ENCODE measurements at places on chromosomes 6 and 20. TPM values are rescaled to one million over a fixed set of nuclear protein-coding genes. Genes with fewer than 3 reads are reported as not detected.

- DNase-seq = no peak
- H3K4me1 ChIP-seq = no peaks in the 10 kb centered on the region
- H3K27ac ChIP-seq = no peak overlapping the region
- H3K36me3 ChIP-seq = no peaks in the 10 kb centered on the region
- no peak overlapping the region for H3K4me3 ChIP-seq
Observed at GRCh38 chr6:152463164-152463563, 174.0 kb downstream of the SYNE1 start.

GRCh38 chr6:106101466-106101865 is 15.3 kb downstream of the PRDM1 start:
- H3K27ac ChIP-seq = no peak overlapping the region
- H3K27me3 ChIP-seq = no peaks in the 10 kb centered on the region
- DNase-seq = no peak
- H3K4me1 ChIP-seq = peaks cover 33% of the 10 kb centered on the region
- no peaks in the 10 kb centered on the region for H3K36me3 ChIP-seq

DNA sequence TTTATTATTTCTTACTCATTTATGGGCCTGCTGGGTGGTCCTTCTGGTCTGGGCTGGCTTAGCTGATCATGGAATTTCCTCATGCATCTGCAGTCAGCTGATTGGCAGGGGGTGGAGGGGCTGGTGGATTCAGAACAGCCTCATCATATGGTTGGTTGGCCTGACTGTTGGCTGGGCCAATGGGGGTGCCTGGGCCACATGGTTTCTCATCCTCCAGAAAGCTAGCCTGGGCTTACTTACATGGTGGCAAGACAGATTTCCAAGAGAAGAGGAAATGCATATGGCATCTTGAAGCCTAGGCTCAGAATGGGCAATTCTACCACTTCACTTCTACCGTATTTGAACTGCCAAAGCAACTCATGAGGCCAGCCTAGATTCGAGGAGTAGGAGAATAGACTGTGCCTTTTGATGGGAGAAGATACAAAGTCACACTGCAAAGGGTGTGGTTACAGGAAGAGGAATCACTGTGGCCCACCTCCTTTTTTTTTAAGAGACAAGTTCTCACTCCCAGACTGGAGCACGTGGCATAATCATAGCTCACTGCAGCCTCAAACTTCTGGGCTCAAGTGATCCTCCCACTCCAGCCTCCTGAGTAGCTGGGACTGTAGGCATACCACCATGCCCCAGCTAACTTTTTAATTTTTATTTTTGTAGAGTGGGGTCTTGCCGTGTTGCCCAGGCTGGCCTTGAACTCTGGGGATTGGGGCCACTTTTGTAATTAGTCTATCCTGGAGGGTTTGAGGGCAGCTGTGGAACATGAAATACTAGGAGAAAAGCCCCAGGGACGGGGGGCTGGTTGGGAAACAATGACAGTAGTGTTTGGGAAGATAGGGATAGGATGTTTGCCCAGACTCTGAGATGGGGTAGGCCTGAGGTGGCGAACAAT is 47.6 kb upstream of the RNF24 start:
- peaks cover 23% of the 10 kb centered on the region for H3K4me1 ChIP-seq
- H3K27me3 ChIP-seq = no peaks in the 10 kb centered on the region
- H3K4me3 ChIP-seq = no peak overlapping the region
- DNase-seq = peak; percentile 27
- no peak overlapping the region for H3K27ac ChIP-seq

- H3K36me3 ChIP-seq = peaks cover 13% of the 10 kb centered on the region
- no peak overlapping the region for H3K4me3 ChIP-seq
- H3K27ac ChIP-seq = peak overlapping the region; percentile 76
Observed at GRCh38 chr20:34713194-34713943, 9.2 kb downstream of the TP53INP2 start.

GRCh38 chr6:116010386-116010785 is 50.3 kb downstream of the FRK start:
- H3K36me3 ChIP-seq = no peaks in the 10 kb centered on the region
- H3K27ac ChIP-seq = no peak overlapping the region
- DNase-seq = no peak
- no peak overlapping the region for H3K4me3 ChIP-seq
- no peaks in the 10 kb centered on the region for H3K4me1 ChIP-seq

GRCh38 chr6:56386717-56387116 is 139.3 kb upstream of the COL21A1 start:
- H3K4me1 ChIP-seq = no peaks in the 10 kb centered on the region
- H3K36me3 ChIP-seq = no peaks in the 10 kb centered on the region
- H3K27me3 ChIP-seq = no peaks in the 10 kb centered on the region
- no peak for DNase-seq
- no peak overlapping the region for H3K4me3 ChIP-seq
- no peak overlapping the region for H3K27ac ChIP-seq

DNA sequence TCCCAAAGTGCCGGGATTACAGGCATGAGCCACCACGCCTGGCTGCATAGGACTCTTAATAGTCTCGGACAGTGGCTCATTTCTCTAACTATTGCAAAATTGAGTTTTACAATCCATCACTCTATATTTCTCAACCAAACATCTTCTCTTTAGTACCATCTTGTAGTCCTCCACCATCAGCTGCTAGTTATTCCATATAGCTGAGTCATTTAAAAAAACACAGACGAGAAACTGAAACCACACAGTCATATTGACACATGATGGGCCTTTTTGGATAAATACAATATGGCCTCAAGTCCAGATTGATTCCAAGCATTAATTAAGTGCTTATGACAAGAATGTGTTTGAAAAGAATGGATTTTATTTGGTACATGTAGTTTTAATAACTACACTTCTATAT is 599.1 kb downstream of the MEI4 start:
- H3K4me1 ChIP-seq = no peaks in the 10 kb centered on the region
- H3K27me3 ChIP-seq = no peaks in the 10 kb centered on the region
- H3K4me3 ChIP-seq = no peak overlapping the region

DNA sequence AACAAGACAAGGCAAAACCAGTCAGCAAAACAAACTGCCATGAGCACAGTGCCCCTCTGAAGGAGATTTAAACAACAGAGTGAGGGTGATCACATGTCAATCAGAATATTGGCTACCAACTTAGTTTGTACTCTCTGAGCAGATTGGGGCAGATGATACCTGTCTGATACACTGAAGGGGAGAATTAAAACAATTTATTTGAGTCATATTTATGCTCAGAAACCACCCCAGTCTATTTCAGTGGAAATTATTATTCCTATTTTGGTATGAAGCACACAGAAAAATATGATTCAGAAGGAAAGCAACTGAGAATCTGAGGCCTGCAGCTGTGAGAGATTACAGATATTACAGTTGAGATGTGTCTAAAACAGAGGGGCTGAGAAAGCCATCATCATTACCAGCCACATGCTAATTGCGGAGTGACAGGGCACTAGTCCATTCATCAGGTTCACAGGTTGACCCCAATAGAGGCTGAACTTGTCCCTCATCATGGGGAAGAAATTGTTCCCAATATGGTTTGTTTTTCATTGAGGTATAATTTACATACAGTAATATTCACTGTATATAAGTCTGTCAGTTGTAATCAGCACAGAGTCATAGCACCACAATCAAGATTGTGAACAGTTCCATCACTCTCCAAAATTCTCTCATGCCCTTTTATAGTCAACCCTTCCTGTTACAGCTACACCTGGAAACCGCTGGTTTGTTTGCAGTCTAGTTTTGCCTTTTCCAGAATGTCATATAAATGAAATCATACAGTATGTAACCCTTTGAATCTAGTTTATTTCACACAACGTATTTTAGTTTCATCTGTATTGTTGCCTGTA is 134.5 kb downstream of the AKAP7 start:
- H3K27ac ChIP-seq = no peak overlapping the region
- H3K4me1 ChIP-seq = no peaks in the 10 kb centered on the region
- H3K4me3 ChIP-seq = no peak overlapping the region

DNA sequence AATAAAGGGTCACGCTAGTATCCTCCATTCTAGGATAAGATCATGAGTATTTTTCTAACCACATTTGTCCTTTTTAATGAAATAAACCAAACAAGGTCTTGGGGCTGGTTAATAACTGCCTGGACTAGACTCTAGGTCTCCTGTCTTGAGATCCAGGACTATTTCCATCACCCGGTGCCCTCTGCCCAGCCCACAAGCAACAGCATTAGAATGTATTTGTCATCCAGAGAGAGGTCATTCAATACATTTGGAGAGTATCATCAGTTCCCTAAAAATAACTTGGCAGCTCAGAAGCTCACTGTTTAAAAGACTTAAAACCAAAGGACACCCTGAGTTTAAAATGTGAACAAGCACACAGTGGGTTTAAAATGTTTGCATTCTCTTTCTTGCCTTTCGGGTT is 4.4 kb upstream of the RBM24 start:
- no peak overlapping the region for H3K4me3 ChIP-seq
- DNase-seq = no peak
- no peaks in the 10 kb centered on the region for H3K36me3 ChIP-seq
- H3K27me3 ChIP-seq = peaks cover 18% of the 10 kb centered on the region
- no peak overlapping the region for H3K27ac ChIP-seq

The UNC5CL gene
- 0.78 TPM for total RNA-seq

The CTCFL gene
- total RNA-seq = 122 TPM

The UBE2J1 gene
- total RNA-seq = 22.4 TPM

The PRDM13 gene
- total RNA-seq = not detected

All from K562 (cell line).